ENCODE measurements at places on chromosomes 5 and 9. TPM values are rescaled to one million over a fixed set of nuclear protein-coding genes. Genes with fewer than 3 reads are reported as not detected.

Gene F2RL1
- total RNA-seq = 1.9 TPM

DNA sequence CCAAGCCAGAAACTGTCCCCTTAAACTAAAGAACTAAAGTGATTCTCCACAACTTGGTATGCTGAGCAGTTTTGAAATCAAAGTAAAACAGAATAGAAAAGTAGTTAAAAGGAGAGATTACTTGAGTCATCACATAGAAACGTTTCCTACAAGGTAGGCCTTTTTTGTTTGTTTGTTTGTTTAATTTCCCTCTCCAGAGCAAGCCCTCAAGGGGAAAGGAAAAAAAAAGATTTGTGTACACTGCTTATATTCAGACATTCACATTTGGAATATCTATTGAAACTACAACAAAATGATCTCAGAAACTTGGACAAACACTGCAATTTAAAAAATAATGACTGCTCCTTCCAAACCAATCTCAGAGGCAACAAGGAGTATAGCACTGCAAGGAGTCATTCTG lies 304.7 kb upstream of the NREP start:
- H3K27me3 ChIP-seq = no peaks in the 10 kb centered on the region
- no peak overlapping the region for H3K4me3 ChIP-seq
- DNase-seq = no peak
- peaks cover 8% of the 10 kb centered on the region for H3K4me1 ChIP-seq
- no peak overlapping the region for H3K27ac ChIP-seq

Gene LHX3
- total RNA-seq = not detected

DNA sequence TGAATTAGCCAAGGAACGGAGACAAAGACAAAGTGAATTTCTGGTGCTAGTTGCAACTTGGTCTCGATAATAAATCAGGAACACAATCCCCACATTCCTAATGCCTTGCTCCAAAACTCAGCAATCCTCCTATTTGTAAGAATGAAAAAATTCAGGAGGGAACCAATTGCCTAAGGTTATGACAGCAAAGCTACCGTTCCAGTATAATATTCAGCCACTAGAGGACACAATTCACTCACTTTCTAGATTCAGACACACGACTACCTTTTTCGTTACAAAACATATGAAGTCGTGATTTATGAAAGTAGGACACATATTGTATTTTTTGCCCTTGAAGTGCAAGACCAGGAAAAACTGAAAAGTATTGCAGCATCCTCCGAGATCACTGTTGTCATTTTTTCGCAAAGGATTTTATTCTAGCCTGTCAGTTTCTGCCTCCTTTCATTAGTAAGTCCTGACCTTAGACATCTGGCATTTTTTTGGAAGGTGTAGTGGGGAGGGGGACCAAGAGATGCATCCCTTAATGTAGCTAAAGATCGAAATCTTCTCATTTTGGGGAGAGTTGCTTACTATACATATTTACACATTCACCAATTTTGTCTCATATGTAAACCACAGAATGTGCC lies 133.1 kb downstream of the DOCK8 start:
- H3K4me3 ChIP-seq = no peak overlapping the region
- peaks cover 54% of the 10 kb centered on the region for H3K27me3 ChIP-seq
- no peaks in the 10 kb centered on the region for H3K36me3 ChIP-seq
- H3K27ac ChIP-seq = no peak overlapping the region

DNA sequence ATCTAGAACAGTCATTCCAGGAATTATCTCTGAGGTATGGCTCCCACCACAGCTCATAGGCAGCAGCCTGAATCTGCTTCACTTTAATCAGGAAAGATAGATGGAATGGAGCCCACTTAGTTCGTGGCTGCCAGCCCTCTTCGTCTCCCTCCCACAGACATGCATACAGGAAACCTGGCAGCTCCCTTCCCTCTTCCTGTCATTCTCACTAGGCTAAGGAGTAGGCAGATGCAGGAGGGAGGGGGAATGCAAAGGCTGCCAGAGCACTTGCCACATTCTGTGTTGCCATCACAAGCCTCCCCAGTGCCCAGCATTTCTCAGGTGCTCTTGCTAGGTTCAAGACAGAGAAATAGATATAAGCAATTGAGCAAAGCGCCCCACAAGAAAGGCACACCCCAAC lies 378.9 kb downstream of the ELAVL2 start:
- H3K27ac ChIP-seq = no peak overlapping the region
- no peak overlapping the region for H3K4me3 ChIP-seq
- no peaks in the 10 kb centered on the region for H3K36me3 ChIP-seq
- DNase-seq = no peak
- peaks cover 2% of the 10 kb centered on the region for H3K27me3 ChIP-seq

DNA sequence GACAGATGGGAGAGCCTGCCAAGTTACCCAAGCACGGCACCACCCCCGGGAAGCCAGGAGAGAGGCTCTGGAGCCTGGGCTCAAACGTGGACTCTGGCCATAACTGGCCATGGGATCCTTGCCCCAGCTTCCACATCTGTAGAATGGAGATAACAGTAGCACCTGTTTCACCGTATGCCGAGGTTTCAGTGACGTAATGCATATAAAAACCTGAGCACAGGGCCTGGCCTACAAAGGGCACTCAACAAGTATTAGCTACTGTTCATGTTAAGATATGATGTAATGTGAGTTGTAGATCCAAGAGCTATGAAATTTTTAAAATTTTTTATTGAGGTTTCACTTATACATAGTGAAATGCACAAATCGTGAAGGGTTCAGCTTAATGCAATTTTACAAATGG lies 82.2 kb upstream of the BARHL1 start:
- peaks cover 8% of the 10 kb centered on the region for H3K4me1 ChIP-seq
- no peak for DNase-seq
- peaks cover 21% of the 10 kb centered on the region for H3K27me3 ChIP-seq
- H3K27ac ChIP-seq = no peak overlapping the region

GRCh38 chr5:176180339-176180738 lies 57.9 kb upstream of the SIMC1 start:
- H3K4me1 ChIP-seq = peaks cover 7% of the 10 kb centered on the region
- H3K27ac ChIP-seq = no peak overlapping the region
- no peak for DNase-seq
- no peak overlapping the region for H3K4me3 ChIP-seq
- H3K36me3 ChIP-seq = peaks cover 3% of the 10 kb centered on the region

- no peaks in the 10 kb centered on the region for H3K4me1 ChIP-seq
- no peaks in the 10 kb centered on the region for H3K27me3 ChIP-seq
- no peak for DNase-seq
- no peak overlapping the region for H3K4me3 ChIP-seq
These were observed 226.6 kb downstream of the MLLT3 start for GRCh38 chr9:20395651-20396050.

- H3K4me1 ChIP-seq = peaks cover 13% of the 10 kb centered on the region
- no peaks in the 10 kb centered on the region for H3K36me3 ChIP-seq
- no peak for DNase-seq
- no peak overlapping the region for H3K4me3 ChIP-seq
These were observed 298.5 kb downstream of the MAST4 start for GRCh38 chr5:66894480-66895240.

Gene DELE1
- 43.8 TPM for total RNA-seq

Gene EIF4E1B
- total RNA-seq = not detected

Gene ITGA2
- 0.79 TPM for total RNA-seq

Gene ARHGEF39
- 0.85 TPM for total RNA-seq

GRCh38 chr9:23682891-23683431 lies 143.1 kb downstream of the ELAVL2 start:
- H3K4me1 ChIP-seq = peaks cover 23% of the 10 kb centered on the region
- no peaks in the 10 kb centered on the region for H3K36me3 ChIP-seq
- H3K27ac ChIP-seq = no peak overlapping the region
- no peak for DNase-seq
- H3K4me3 ChIP-seq = no peak overlapping the region

GRCh38 chr5:178423901-178424809 lies 166.0 kb downstream of the COL23A1 start:
- H3K4me1 ChIP-seq = no peaks in the 10 kb centered on the region
- no peaks in the 10 kb centered on the region for H3K36me3 ChIP-seq
- no peak for DNase-seq
- H3K4me3 ChIP-seq = no peak overlapping the region
- no peak overlapping the region for H3K27ac ChIP-seq
- peaks cover 3% of the 10 kb centered on the region for H3K27me3 ChIP-seq

- no peak overlapping the region for H3K27ac ChIP-seq
- H3K4me3 ChIP-seq = no peak overlapping the region
- no peaks in the 10 kb centered on the region for H3K27me3 ChIP-seq
- DNase-seq = no peak
- H3K36me3 ChIP-seq = no peaks in the 10 kb centered on the region
These were observed 75.1 kb downstream of the RXRA start for GRCh38 chr9:134401391-134401790.

DNA sequence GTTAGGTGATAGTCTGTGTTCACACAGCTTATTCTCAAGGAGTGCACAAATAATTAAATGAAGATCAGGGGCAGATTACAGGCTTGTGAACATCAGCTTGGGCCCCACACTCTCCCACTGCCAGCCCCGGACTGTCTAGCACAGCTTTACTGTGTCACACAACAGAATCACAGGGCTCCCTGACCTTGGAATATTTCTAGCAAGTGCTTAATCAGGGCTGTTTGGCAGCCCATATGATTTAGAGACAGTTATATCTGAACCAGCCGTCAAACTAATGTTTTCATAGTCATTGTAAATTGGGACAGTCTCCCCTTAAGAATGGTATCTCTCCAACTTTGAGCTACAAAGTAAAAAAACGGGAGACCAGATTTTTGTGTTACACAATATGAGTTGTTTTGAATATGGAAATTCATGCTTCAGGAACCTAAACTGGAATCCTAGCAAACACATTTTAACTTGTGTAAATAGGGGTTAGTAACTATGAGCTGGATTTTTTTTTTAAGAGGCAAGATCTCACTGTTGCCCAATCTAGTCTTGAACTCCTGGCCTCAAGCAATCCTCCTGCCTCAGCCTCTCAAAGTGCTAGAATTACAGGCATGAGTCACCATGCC lies 517.6 kb downstream of the BNC2 start:
- DNase-seq = no peak
- H3K27me3 ChIP-seq = no peaks in the 10 kb centered on the region
- no peaks in the 10 kb centered on the region for H3K4me1 ChIP-seq
- no peak overlapping the region for H3K4me3 ChIP-seq

DNA sequence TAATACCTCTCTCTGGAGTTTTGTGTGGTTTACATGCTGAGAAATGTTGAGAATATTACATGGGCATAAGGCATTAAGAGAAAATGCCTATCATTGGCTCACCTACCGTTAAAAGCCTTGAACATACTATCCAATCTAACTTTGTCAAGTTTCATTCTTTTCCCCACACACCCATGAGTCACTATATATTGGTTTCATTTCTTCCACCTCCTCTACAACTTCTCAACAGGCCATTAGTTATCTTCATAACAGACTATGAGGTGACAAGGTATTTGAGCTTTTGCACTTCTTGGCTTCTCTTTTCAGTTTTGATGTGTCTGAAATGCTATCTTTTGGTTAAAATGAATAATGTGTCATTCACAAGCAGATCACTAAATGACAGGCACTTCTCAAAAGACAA lies 288.0 kb downstream of the KCNN2 start:
- H3K27ac ChIP-seq = no peak overlapping the region
- H3K4me1 ChIP-seq = no peaks in the 10 kb centered on the region
- no peaks in the 10 kb centered on the region for H3K27me3 ChIP-seq
- DNase-seq = no peak
- no peak overlapping the region for H3K4me3 ChIP-seq
- no peaks in the 10 kb centered on the region for H3K36me3 ChIP-seq

DNA sequence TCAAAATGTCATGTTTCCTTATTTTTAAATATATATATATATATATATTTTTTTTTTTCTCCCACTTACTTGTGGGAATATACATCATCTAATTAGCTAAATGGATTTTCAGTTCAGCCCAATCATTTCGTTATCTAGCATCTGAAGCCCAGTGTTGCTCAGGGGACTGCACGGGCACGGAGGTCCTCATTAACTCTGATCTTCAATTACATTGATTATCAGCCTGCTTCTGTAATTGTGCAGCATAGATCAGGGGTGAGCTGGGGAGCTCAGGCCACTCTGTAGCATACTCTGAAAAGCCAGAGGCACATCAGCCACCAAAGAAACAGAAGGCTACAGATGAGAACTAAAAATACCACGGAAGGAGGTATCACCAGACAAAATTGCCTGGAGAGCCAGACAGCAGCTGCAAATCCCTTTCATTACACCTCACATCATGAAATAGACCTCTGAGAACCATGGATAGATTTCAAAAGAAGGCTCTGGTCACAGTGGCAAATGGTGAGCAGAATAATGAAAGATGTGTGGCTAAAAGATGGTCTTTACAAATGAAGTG lies 326.4 kb downstream of the TRIM32 start:
- H3K4me1 ChIP-seq = no peaks in the 10 kb centered on the region
- no peak overlapping the region for H3K27ac ChIP-seq
- H3K27me3 ChIP-seq = no peaks in the 10 kb centered on the region
- no peak for DNase-seq
- H3K4me3 ChIP-seq = no peak overlapping the region

- no peaks in the 10 kb centered on the region for H3K27me3 ChIP-seq
- no peak overlapping the region for H3K4me3 ChIP-seq
- peaks cover 43% of the 10 kb centered on the region for H3K36me3 ChIP-seq
- no peak overlapping the region for H3K27ac ChIP-seq
- DNase-seq = no peak
These were observed 30.4 kb downstream of the AMBP start for GRCh38 chr9:114047717-114048116.

Gene ABLIM3
- 15.4 TPM for total RNA-seq

DNA sequence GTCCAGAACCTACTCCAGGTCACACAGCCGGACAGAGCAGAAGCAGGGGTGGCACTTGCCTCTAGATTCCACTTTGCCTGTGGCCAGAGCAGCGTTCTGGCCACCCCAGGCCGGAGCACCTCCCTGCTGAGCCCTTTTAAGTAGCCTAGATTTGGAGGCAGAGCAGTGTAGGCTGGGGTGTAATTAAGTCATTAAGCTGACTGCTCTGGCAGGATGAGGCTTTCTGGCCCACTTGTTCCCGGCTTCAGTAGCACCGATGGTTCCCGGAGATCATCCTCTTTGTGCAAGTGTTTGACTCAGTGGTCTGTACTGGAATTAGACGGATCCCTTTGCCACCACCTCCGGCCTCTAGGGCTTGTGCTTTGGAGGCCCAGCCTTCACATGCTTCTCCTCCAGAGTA lies 281.9 kb upstream of the ANKRD55 start:
- no peaks in the 10 kb centered on the region for H3K36me3 ChIP-seq
- DNase-seq = no peak
- H3K27me3 ChIP-seq = no peaks in the 10 kb centered on the region
- H3K4me3 ChIP-seq = no peak overlapping the region
- no peak overlapping the region for H3K27ac ChIP-seq
- H3K4me1 ChIP-seq = peaks cover 8% of the 10 kb centered on the region

DNA sequence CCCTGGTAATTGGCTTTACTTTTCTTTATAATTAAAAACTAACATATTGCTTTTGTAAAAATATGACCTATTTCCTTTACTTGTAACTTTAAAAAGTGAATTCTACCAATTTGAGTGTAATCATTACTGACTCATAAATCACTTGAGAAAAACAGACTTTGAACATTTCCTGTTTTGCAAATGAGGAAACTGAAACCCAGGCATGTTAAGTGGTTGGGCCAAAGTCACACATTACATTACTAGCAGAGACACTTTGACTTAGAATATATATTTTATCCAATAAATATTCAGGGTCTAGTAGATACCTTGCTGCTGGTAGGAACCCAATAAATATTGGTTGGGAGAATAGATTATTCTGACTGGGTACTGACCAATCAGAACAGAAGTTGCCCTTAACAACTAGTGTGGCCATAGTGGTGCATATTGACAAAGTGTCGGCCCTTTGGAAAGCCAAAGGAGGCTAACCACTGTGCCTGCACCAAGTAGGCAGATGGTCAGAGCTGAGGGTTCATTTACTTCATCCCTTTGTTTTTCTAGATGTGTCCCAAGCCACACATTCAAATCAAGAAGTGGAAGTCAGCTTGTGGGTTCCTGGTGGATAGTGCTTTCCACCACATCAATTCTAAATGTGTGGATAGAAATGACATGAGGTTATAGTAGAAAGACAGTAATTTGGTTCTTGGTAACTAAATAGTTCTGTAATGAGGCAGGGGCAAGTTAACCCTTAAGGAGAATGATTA lies 365.1 kb upstream of the RIOK2 start:
- no peaks in the 10 kb centered on the region for H3K27me3 ChIP-seq
- no peaks in the 10 kb centered on the region for H3K36me3 ChIP-seq
- DNase-seq = no peak
